Activated naive CD4-positive, alpha-beta T cell (primary cell): ENCODE measurements at places on chromosomes 6 and 20.

DNA sequence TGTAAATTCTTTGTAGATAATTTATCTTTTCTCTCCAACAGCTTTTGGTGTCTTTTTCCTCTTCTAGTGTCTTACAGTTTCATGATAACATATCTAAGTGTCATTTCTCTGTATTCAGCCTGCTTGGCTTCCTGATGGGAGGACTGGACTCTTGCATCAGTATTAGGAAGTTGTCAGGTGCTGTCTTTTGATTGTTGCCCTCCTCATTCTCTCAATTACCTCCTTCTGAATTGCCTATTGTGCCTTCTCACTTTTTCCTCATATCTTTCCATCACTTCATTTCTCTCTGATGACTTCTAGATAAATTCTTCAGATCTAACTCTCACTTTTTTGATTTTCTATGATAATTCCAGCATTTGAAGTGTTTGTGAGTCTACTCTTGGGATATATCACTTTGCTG lies 154.4 kb upstream of the MLIP start:
- DNase-seq: no peak

DNA sequence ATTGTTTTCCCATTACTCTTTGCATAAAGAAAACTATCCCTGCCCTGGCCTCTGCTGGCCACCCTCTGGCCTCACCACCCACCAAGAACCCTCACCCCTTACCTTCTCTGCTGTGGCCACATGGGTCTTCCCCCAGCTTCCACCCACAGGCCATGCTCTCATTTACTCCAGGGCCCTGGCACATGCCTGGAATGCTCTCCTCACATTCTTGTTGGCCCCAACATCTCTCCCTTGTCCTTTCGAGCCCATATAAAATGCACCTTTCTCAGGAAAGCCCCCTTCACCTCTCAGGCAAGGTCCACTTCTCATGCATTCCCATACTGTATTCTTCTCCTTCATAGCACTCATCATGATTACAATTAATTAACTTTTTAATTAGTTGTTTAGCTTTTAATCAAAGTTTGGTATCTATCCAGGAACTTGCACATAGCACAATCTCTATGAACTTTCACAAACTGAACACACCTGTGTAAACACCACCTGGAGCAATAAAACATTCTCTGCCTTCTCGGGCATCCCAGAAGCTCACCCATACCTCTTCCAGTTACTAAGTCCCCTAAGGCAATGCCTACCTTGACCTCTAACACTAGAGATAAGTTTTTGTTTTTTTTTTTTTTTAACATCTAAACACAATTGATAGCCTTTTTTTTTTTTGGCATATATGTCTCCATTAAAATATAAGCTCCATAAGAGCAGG lies 617.2 kb downstream of the PTPRT start:
- no peak for DNase-seq

DNA sequence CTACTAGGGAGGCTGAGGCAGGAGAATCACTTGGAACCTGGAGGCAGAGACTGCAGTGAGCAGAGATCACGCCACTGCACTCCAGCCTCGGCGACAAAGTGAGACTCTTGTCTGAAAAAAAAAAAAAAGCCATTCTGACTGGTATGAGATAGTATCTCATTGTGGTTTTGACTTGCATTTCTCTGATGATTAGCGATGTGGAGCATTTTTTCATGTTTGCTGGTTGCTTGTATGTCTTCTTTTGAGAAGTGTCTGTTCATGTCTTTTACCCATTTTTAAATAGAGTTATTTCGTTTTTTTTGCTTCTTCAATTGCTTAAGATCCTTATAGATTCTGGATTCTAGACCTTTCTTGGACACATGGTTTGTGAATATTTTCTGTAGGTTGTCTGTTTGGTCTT lies 103.5 kb upstream of the SIM1 start:
- no peak for DNase-seq

- DNase-seq: no peak
Observed at GRCh38 chr20:32132911-32133549, 23.5 kb downstream of the TM9SF4 start.

GRCh38 chr6:97473979-97474378 lies 191.0 kb upstream of the MMS22L start:
- no peak for DNase-seq

GRCh38 chr6:142045380-142046278 lies 87.1 kb upstream of the GJE1 start:
- no peak for DNase-seq

- no peak for DNase-seq
Observed at GRCh38 chr6:77264970-77265369, 198.3 kb downstream of the HTR1B start.

DNA sequence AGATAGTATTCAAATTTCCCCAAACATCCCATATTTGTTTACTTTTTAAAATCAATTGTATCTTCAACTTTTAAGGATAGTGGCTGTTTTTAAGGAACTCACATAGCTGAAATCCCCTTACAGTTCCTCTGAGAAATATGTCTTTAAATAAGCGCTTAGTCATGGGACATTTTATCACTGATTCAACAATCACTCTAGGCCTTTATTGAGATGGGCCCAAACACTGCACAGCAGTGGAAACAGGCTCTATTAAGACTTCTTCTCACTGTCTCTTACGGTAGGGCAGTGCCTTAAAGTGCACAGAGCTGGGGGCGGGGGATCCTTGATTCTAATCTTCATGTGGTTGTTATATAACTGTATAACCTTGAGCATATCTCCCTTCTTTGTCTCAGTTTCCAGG lies 59.8 kb upstream of the RREB1 start:
- DNase-seq: no peak

GRCh38 chr20:22462975-22463914 lies 121.1 kb downstream of the FOXA2 start:
- DNase-seq: no peak

DNA sequence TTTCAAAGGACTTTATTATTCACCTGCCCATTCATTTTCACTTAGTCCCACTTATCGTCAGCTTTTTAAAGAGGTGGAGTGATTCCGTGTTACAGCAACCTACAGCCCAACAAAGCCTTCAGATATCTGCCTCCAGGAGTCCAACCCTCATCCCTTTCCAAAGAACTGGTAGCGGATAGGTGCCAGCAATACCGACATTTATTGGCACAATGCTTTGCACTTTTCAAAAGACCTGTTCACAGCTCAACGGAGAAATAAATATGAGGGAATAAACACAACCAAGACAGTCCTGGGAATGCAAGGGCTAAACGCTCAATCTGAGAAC lies 819 bp upstream of the MTRF1L start:
- DNase-seq: no peak

DNA sequence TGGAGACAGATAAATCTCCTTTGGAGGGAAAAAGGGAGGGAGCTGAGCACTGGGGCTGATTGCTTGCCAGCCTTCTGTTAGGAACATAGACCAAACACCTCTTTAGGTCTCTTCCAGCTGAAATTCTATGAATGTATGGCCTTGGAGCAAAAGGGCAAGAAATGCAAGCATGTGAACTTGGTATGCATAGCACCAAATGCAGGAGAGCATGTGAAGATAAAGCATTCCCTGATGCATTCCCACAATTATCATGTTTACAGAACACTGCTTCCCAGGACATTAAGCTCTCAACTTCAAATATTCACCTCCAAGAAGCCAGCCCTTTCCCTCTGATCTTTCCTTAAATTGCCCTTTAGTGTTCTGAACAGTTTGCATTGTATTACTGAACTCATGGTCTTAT lies 15.6 kb downstream of the RIPOR2 start:
- no peak for DNase-seq

- DNase-seq: no peak
Observed at GRCh38 chr20:46312075-46312944, 4.0 kb upstream of the CDH22 start.
